ENCODE measurements at places on chromosomes 3 and 15.

DNA sequence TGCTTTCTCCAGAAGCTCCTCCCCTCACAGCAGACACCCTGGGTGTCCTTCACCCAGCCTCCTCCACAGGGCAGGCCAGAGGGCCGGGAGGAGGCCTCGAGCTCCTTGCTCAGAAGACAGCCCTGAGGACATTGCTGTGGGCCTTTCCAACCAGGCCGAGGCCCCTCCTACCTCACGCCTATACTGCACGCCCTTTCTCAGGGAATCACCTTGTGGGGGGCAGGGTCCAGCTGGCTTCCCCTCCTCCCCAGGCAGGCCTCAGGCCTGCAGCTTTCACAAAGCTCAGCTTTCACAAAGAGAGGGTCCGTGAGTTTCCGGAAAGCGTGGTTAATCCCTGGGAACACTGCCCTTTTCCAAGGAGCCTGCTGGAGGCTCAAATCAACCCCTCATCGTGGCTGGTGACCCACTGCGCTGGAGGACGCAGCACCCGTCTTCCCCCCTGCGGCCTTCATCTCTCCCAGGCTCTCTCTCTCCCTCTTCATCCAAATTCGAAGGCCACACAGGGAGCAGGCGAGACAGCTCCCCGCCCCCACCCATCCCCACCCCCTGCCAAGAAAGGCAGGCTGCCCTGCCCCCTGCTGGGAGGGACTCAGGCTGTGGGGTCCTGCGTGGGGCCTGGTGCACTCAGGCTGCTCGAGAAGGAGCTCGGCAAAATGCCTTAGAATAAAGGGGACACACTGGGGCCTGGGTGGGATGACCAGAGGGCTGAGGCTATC is 79.4 kb downstream of the OCA2 start:
- DNase-seq = no peak

GRCh38 chr3:32937331-32937730 is 14.1 kb upstream of the CCR4 start:
- DNase-seq = no peak

DNA sequence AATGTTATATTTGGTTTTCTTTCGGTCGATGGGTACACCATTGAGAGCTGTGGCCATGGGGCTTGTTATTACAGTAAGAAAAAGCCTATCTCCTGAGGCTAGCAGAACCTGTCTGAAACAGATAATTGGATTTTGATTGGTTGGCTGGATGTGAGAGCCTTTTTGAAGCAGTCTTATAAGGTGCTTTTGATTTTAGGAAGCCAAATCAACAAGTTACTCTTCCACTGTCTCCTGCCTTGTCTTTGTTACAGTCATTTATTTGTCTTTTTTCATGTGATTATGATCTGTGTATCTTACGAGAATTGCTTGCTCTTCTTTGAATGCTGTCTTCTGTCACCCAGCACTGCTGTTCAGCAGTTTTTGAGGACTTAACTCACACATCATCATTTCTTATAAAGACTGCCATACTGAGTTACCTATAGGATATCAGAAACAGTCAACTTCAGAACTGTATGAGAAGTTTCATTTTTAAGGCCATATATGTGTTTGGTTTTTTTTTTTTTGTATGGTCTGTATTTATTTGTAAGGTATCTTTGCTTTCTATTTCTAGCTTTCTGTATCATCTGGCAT is 51.1 kb downstream of the MEF2A start:
- DNase-seq = no peak

- DNase-seq = no peak
Observed at GRCh38 chr15:101089579-101090427, 162.0 kb downstream of the CHSY1 start.

GRCh38 chr3:25191673-25192072 is 236.4 kb upstream of the RARB start:
- DNase-seq = no peak

GRCh38 chr15:50018491-50018890 is 100.5 kb downstream of the ATP8B4 start:
- DNase-seq = no peak

- DNase-seq = no peak
Observed at GRCh38 chr3:114194750-114195149, 15.9 kb upstream of the DRD3 start.

GRCh38 chr15:48965972-48966371 is 2.3 kb upstream of the SHC4 start:
- no peak for DNase-seq

DNA sequence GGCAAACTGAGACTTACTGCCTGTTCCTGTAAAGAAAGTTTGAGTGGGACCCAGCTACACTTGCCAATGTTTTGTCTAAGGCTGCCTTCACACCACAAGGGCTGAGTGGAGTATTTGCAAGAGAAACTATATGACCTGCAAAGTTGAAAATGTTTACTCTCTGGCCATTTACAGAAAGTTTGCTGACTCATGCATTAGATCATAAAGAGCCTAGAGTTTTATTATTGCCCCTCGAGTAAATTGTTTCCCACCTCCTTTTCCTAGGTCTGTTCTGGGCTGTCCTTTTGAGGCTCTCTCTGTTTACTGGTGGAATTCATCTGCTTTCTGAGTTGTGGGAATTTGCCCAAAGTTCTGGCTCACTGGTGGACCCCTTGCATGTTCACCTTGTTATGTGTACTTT is 6.7 kb upstream of the PROK2 start:
- DNase-seq = no peak

- DNase-seq = no peak
Observed at GRCh38 chr3:94758751-94759150, 695.9 kb downstream of the NSUN3 start.

DNA sequence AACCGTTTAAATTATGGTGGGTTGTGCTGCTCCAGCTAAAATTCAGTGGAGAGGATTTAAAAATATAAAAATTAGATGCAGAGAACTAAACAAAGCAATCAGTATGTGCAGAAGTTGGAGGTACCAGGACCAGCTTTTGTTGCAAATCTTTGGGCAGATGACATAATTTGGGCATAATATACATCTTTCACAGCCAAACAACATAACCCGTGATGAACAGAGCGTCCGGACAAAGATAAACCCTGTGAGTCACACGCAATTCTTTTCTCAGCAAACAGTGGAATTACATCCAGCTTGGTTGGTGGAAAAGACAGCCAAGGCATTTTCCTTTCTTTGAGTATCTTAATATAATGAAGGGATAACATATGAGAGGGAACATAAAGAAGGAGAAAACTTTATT is 419.4 kb upstream of the ADAMTS9 start:
- no peak for DNase-seq
